ENCODE measurements at places on chromosomes 6 and 20. TPM values are rescaled to one million over a fixed set of nuclear protein-coding genes. Genes with fewer than 3 reads are reported as not detected.
A peak's percentile ranks its signal among the peaks of the same experiment; 100 is the strongest.

- DNase-seq: no peak
Observed at GRCh38 chr6:15574486-15574885, 88.3 kb downstream of the DTNBP1 start.

GRCh38 chr20:13930281-13930680 lies 60.1 kb downstream of the SEL1L2 start:
- DNase-seq: peak; percentile 53

The IL22RA2 gene
- not detected for total RNA-seq

- DNase-seq: no peak
Observed at GRCh38 chr20:676315-676937, 824 bp upstream of the SCRT2 start.

The WFDC2 gene
- not detected for total RNA-seq

GRCh38 chr6:63881791-63882190 lies 246.2 kb downstream of the PHF3 start:
- DNase-seq: no peak

The SIRPB2 gene
- not detected for total RNA-seq

DNA sequence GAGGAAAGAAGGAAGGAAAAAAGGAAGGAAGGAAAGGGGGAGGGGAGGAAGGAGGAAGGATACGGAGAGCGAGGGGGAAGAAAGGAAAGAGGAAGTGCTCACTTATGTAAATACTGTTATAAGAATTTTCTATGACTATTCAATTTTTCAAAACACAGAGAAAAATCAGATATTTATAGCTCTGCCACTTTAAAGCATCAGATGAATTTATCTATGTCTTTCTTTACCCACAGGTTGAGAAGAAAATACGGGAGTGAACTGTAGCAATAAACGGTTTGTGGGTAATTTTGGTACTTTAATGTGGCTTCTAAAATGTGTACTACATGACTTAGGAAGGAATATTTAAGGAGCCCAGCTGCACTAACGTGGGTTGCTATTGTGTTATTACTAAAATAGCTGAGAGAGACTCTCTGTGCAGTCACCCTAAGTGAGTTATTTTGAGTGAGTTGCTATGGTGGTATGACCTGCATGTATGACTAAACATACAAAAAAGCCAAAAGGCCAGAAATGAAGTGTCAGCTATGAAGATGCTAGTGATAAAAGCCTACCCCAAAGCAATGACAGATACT lies 225.5 kb downstream of the SOD2 start:
- DNase-seq: no peak

GRCh38 chr6:42502127-42502526 lies 50.4 kb upstream of the TRERF1 start:
- DNase-seq: no peak

DNA sequence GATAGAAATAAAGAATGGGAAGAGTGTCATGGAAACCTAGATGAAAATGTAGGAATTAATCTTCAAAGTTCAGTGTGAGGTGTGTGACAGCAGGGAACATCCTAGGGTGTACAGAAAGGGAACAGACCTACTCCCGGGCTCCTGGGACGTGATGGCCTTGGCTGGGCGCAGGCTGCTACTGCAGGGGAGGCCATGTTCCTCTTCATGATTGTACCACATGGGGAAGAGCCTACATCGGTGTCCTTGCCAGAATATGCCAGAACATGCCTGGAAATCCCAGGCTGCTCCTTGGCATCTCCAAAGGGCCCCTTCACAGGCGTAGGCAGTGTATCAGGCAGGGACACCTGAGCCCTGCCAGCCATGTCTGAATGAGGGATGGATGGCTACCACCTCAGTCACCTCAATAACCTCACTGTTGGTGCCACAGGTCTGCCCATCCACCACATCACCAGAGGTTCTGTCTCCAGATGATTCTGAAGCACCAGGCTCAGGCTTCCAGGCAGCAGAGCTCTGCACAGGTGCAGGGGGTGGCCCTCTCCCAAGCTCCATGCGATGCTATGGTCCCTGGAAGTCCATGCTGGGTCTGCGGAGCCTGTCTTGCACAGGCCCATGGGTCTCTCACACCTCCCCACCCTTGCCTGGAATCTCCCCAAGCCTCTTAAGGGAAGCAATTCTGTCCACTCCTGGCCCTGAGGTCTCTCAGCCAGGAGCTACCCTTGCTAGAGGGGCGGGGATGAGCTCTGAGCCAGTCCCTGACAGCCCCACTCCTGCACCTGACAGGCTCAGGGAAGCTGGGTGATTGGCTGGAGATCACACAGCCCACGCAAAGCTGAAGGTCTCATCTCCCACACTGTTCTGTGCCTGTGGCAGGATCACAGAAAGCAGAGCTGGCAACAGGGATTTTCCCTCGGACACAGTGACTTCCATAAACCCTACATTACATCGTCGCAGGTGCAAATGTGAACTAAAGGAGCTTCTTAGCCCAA lies 20.2 kb downstream of the RAMACL start:
- no peak for DNase-seq

The SMLR1 gene
- total RNA-seq: not detected

DNA sequence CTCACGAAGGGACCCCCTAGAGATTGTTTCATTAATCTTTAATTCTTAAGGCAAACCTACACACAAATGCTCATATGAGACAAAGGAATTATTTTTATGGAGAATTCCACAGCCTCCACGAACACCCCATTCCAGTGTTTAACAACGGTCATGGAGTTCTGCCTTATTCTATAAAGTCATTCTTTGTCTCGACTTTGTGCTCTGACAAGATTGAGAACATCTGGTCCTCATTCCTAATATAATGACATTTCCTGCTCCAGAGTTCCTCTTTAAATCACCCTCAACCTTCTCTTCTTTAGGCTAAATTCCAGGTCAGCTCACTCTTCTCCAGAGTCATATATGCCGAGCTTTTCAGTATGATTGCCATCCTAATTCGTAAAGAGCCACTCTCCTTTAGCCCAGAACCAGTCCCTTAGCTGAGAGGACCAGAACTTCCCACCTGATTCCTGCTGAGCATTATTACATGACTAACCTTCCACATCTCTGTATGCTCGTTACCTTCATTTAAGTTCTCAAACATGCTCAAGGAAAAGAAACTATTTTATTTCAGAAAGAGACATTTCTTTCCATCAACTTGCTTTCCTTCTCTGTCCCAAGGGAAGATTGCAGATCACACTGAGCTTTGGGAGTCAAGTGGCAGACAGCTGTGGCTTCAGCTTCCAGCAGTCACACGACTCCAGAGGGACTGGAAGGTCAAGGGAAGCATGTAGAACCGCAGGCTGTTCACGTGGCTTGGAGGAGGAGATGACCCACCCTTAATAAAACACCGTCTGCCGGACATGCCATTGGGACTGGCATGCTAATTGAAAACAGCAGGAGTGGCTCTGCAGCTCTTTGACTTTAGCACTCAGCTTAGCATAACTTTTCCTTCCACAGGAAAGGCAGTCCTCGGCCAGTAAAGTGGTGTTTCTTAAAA lies 467.1 kb upstream of the HSF2 start:
- peak; percentile 86 for DNase-seq

DNA sequence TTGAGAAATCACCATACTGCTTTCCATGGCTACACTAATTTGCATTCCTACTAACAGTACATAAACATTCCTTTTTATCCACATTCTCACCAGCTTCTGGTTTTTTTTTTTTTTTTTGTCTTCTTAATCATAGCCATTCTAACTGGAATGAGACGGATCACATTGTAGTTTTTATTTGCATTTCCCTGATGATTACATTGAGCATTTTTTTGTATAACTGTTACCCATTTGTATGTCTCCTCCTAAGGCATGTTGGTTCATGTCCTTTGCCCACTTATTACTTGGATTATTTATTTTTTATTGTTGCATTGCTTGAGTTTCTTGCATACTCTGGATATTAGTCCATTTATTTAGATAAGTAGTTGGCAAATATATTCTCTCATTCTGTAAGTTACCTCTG lies 258.0 kb downstream of the MEI4 start:
- DNase-seq: no peak

DNA sequence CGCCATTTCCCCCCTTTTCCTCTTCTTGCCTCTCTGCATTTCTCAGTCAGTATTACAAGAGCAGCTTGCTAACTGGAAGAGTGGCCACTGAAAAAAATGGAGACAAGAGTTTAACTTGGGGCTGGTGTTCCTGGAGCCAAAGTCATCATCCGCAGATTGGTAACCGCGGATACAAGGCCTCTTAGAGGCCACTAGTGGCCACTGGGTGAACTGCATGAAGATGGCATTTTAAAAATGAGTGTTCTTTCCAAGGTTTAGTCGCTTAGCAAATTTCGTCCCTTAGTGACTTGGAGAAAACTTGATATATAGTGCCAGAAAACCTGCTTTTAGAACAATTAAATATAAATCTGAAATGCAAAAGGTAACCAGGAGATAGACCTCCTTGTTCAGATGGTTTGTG lies 4.8 kb downstream of the F13A1 start:
- DNase-seq: peak; percentile 28

The LRRC73 gene
- total RNA-seq: 1.0 TPM

DNA sequence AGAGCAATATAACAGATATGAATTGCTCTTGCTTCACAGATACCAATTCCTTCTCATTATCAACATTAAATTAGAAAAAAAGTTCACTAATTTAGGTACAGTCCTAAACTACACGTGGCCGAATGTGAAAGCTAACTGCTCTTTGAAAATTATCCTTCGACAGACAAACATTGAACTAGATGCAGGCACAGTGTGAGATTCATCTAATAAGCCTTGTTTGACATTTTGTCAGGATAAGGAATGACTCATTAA lies 1.1 kb downstream of the FAM184A start:
- DNase-seq: no peak

GRCh38 chr20:57618091-57618763 lies 2.0 kb downstream of the ZBP1 start:
- no peak for DNase-seq

The PRR18 gene
- total RNA-seq: not detected

DNA sequence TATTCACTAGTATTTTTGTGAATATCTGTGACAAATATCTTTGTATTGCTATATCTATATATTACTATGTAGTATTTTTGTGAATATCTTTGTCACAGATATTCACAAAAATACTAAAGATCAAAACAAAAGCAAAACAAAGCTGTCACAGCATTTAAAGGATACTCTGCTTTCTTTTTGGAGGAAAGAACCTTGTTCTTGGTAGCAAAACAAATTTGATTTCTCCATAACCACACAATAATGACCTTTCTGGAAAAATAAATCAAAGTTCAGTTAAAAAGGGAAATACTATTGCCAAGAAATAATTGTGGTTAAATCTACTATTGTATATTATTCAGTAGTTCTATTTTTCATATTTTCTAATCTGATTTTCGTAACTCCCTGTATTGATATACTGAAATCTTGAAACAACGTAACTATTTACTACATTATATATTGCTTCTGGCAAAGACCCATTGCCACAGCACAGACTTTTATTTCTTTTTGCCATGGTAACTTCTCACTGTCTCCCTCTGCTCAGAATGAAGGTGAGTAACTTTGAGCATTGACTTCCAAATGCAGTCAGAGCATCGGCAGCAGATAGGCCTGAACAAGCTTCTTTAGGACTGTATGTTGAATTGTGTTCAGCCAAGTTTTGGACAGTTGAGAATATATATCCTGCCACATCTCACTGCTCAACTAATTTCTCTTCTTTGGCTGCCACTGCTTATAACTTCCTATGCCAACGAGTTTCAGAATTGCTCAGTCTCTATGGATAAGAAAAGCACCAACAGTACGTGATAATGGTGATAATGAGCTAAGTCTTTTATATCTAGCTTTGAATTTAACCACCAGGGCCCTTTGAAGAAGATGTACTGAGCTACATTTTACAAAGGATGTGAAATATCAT lies 1097.2 kb upstream of the GJE1 start:
- DNase-seq: no peak

DNA sequence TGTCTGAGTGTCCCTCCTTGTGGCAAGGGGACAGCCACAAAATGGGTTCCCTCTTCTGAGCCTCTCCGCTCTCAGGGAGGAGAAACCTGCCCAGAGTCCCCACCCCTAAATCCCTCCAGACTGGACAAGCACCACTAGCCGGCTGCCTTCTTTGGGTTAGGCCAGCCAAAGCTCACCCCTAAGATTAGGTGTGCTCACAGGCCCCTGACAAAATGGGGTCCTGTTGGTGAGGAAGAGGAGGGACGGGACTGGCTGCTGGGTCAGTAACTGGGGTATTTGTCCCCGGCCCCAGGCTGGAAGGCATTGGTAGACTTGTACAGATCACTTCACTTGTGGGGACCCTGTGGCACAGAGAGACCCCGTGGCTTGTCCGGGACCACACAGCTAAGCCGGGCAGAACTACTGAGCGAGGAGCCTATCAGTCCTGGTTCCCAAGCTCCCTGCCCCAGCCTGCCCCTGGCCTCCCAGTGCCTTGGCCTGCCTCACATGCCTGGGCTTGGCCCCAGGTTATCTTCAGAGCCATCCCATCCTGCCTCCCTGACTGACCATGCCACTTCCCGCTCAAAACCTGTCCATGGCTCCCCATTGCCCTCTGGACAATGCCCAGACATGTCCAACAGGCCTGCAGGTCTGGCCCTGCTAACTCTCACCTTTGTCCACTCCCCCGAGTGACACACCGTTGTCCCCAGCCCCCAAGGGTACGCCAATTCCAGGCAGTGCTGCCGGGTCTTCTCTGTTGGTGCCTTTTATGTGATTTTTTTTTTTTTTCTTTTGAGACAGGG lies 10.5 kb upstream of the AVP start:
- DNase-seq: no peak

GRCh38 chr20:64182146-64182865 lies 18.1 kb downstream of the MYT1 start:
- no peak for DNase-seq

DNA sequence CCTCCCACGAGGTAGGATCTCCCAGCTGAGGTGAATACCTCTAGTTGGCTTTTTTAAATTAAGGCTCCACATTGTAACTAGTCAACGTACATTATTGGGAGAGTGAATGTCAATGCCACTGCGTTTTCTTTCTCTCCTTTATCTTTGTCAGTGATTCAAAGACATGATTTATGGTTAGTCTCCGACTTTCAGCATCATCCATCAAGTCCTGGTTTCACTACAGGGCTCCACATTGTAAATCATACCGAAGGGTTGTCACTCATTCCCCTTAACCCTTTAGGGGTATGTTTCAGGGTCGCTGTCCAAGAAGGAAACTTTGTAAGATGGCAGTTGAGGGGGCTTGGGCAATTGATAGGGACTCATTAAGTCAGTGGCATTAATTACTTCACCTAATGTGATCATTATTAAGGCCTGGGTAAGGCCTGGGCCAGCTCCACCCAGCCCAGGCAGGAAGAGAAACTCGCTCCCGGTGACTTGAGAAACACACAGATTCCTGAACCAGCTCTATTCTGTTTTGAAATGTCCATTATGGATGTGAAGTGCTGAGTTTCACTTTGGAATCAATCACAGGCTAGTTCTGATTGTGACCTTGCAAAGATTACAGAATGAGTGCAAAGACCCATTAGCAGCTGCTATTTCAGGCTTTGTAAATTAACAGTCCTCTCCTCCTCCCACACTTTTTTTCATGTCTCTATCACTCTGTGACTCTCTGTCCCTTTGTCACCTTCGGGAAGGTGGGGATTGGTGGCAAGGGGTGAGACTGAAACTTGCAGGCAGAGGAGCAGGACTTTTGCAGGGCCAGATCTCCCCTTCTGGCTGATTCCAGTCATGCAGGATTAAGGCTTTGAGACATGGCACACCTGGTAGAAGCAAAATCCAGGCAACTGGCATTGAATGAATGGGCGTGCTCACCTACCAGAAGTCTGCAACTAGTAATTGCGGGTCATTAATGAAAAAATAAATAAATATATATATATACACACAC lies 222.4 kb downstream of the TSHZ2 start:
- DNase-seq: no peak

GRCh38 chr6:402901-403658 lies 11.5 kb downstream of the IRF4 start:
- no peak for DNase-seq

The HCK gene
- not detected for total RNA-seq

The ZNF831 gene
- not detected for total RNA-seq

GRCh38 chr6:37171970-37172812 lies 2.2 kb downstream of the PIM1 start:
- peak; percentile 96 for DNase-seq
